ENCODE measurements at places on chromosomes 1 and 21.

DNA sequence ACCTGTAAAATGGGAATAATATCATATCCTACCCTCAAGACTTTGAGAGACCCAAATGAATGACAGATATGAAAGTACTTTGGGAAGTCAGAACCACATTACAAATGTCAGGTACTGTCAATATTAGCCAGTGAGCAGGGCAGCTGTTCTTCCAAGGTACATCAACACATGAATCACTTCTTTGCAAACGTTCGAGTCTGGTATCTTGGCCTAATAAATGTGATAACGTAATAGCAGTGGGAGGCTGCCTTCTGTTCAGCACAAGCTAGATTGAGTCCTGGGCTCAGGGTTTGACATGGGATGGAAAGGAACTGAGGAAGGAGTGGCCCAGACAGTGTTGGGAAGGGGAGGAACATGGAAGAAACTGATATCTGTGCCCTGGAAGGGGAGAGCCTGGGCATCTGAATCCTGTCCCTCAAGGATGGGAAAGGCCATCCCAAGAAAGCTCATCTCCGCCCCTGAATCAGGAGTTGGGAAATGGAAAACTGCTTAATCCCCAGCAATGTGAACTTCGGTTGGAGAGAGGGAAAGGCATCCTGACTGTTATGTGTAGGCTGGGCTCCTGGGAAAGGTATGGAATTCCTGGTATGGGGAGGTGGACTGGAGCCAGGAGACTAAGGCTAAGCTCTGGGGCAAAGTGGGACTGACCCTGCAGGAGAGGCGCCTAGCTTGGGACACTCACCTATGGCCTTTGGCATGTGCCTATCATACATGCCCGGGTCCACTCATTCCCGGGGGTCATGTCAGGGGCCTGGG, 14.3 kb downstream of the KCNC4 start:
- DNase-seq, result no peak

DNA sequence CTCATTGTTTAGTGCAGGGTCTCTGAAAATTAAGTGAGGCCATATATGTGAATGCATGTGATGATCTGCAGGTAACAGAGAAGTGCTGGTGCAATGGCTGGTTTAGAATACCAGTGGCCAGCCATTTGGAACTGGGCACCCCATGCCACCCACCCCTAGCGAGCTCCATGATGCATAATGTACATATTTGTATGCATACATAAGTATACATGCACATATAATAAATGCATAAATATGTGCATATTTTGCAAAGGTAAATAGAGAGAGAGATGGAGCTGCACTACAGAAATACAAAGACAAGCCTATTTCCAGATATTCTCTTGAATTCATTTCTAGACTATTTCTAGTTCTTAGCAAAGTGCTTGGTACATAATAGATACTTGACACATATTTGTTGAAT, 68.5 kb upstream of the IGSF21 start:
- DNase-seq, result no peak

DNA sequence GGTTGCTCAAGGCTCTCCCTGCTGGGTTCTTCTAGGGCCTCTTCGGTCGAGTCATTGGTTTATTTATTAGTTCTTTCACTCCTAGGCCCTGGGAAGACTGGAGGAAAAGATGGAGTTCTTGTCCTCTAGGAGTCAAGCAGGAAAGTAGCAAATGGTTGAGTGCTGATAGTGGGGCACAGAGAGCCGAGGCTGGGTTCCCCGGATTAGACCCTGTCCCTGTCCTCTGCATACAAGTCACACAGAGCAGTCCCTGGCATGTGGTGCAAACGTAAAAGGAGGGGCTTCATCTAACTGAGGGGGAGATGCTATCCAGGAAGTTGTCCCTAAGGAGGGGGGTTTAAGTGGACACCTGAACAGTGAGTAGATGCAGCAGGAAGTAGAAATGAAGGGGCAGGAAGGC, 19.2 kb upstream of the KCNE2 start:
- no peak for DNase-seq

DNA sequence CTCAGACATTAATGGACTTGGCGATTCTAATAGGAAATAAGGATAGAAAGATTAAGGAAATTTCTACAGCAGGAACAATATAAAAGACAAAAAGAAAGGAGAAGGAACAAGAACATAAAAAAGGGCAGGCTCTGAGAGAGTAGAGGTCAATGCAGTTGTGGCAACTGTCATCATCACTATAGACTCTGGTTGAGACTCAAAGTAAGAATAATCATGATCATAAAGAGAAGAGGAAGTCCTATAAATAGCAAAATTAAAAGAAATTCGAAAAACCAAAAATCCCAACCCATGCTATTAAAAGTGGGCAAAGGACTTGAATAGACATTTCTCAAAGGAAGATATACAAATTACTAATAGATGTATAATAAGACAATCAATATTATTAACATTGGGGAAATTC, 14.4 kb upstream of the XCL1 start:
- no peak for DNase-seq

DNA sequence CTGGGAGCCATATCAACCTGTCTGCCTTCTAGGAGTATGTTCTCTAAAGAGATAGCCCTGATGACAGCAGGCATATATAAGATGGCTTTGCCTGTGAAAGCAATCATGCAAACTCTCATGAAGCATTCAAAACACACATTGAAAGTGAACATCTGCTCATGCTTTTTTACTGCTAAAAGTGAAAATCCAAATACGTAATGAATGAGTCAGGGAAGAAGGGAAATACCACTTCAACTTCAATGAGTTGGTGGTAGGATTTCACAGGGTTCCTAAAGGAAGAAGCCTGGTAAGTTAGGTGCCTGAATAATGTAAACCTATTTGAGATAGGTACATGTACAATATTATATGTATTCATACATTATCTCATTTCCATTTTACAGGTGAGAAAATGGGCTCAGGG, 50.5 kb upstream of the SLFNL1 start:
- no peak for DNase-seq

DNA sequence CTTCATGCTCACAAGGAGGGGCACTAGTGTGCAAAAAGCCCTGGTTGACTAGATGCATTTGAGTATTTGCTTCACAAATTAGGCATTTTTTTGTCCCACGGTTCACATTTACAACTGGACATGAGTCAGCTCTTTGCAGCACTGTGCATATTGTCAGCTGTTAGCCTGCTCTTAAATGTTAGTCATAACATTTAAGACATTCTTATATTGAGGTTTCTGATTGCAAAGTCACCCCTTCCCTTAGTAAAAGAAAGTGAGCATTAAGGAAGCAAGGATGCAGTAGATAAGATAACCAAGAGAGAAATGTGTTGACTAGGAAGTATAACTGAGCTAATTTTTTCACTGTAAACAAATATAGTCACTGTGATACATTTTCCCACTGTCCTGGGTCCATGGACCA, 132.6 kb upstream of the CTTNBP2NL start:
- no peak for DNase-seq

- DNase-seq, result no peak
These were observed 9.5 kb downstream of the DSCAM start for GRCh38 chr21:40837456-40837855.

- no peak for DNase-seq
These were observed 5.8 kb downstream of the IGSF9 start for GRCh38 chr1:159939678-159940002.

DNA sequence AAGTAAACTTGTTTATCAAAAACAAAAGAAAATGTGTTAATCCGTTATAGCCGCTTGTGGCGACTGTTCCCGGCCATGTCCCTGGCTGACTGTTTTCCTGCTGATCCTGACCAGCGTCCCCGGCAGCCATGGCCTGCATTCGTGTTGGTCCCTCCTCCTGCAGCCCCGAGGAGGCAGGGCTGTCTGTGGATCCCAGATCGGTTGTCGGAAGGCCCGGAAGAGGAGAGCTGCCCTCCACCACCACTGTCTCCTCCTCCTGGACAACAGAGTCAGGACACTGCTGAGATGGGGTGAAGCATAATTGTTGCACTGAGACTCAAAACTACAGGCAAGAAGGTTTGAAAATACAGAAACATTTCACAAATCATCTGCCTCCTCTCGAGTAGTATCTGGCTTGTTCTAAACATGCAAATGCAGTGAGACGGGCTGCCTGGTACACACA, 3.6 kb upstream of the MXRA8 start:
- no peak for DNase-seq

GRCh38 chr1:81548918-81549587, 251.7 kb upstream of the ADGRL2 start:
- DNase-seq, result no peak

DNA sequence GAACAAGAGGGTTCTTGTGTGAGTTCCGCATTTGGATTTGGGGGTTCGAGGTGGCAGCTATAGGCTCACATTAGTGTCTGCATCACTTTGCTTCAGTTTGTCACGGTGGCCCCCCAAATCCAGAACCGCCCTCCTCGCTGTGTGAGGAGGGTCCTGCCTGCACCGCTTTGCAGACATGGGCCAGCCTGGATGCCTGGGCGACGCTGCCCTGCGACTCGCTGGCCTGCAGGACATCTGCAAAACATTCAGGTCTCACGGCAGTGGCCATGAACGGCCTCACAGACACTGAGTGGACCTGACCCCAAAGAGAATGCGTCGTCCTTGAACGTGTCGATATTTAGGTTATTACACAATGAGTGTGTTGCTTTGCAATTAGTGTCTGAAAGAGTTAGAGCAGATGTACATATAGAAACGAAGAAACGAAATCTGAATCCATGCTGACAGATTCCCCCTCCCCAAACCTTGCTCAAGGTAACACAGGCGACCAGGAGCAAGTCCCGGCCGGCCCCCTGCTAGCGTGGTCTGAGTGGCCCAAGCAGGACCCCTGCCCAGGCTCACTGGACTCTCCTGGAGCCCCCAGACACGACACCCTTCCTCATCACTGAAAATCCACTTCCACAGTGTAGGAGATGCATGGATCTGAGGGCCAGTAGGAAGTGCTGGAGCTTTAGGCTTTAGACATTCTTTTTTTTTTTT, 20.4 kb downstream of the PDE9A start:
- no peak for DNase-seq

DNA sequence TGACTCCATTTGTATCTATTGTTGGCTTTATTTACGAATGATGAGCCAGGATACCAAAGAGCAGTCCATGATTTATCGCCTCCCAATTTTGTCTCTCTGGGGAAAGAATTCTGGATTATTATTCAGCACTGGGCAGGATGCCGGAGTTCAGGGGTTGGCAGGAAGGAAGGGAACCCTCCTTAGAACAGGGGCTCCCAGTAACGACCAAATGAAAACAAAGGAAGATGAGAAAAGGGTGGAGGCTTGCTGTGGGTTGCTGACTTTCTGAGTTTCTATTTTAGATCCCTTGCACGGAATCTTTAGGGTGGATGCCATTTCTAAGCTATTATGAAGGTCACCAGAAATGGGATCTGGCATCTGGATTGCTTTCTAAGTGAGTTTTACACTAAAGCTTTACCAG, 231.2 kb upstream of the LYPLAL1 start:
- DNase-seq, result no peak

- DNase-seq, result no peak
These were observed 4.1 kb downstream of the PALMD start for GRCh38 chr1:99650030-99650429.

DNA sequence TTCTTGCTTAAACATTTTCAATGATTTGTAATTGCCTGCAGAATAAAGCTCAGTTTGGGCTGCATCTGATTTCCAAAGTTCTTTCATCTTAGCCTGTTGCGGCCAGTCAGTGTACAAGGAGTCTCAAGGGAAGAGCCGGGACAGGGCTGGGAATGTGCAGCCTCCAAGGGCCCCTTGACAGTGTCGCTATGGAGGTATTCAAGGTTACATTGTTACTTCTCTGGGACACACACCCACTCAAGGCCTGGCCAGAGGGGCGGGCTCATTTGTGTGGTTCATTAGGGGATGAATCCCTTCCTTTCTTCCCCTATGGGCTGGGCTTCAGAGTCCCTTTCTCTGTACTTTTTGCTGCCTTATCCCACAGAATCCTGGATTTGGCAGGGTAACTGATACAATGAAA, 107.6 kb upstream of the CSF3R start:
- DNase-seq, result no peak

DNA sequence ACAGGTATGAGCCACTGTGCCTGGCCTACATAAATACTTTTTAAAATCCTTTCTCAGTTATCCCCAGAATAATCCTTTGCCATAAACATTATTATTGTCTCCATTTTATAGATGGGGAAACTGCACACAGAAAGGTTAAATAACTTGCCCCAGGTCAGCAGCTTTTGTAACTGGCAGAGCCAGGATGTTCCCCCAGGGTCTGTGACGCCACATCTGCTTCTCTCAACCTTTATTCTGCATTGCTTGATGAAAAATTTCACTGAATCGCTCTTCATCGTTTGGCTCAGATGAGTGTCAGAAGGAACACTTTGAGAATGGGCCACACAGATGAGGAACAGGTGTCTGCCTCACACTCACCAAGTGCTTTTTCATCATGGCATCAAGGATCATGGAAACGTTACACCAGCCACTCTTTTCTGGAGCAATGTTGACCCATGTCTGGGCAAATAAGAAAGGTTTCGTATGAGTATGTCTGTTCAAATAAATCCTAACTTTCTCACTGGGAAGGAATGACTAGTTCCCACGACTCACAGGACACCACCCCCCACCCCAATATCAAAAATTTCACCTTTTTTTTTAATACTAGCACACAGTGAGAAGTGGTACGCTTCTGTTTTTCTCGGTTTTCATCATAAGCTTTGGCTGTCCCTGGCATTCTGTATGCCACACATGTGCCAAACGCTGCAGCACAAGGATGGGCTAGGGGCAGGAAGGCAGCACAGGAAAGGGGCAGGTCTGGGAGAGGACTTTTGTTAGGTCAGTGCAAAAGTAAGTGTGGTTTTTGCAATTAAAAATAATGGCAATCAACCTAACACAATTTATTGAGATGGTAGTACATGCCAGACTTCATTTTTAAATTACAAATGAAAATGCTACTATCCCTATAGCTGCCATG, 9.0 kb upstream of the PTGFRN start:
- no peak for DNase-seq

DNA sequence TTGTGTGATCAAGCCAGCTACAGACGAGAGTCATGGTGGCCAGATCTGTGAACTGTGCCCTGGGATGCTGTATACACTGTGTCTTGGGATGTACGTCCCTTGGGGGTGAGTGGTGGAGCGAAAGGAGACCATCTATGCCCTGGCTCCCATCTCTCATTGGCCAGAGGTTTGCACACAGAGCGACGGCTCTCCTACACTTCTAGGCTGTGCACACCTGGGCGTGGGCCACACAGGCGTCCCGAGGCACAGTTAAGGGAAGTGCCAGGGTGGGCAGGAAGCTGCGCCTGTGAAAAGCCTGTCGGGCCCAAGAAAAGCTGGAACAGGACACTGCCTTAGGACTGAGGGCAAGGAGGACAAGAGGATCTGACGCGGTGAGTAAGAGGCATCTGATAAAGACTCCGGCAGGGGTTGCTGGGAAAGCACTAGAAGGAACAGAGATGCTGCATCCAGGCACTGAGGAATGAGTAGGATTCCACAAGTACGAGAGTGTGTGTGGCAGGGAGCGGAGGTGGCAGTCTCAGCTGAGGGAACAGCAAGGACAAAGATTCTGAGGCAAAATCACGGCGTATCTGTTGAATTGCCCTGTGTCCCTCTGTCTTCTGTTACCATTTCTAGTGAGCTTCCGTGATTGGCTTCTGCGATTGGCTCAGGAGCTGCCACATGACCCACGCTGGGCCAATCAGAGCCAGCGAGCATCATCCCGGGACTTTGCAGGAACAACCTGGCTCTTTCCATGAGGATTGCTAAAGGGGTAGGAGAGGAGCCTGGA, 67.9 kb upstream of the ZBTB40 start:
- DNase-seq, result no peak
